AG09309 (cell line): ENCODE measurements at places on chromosomes 13 and 19.
A peak's percentile ranks its signal among the peaks of the same experiment; 100 is the strongest.

GRCh38 chr13:108313382-108313781 is 43.9 kb downstream of the TNFSF13B start:
- no peak for DNase-seq

GRCh38 chr19:41861116-41861768 is 1.2 kb downstream of the RPS19 start:
- DNase-seq, result no peak

GRCh38 chr19:4829001-4829712 is 2.4 kb downstream of the TICAM1 start:
- DNase-seq, result no peak

GRCh38 chr19:17346109-17346671 is 8.8 kb downstream of the GTPBP3 start:
- DNase-seq, result no peak

DNA sequence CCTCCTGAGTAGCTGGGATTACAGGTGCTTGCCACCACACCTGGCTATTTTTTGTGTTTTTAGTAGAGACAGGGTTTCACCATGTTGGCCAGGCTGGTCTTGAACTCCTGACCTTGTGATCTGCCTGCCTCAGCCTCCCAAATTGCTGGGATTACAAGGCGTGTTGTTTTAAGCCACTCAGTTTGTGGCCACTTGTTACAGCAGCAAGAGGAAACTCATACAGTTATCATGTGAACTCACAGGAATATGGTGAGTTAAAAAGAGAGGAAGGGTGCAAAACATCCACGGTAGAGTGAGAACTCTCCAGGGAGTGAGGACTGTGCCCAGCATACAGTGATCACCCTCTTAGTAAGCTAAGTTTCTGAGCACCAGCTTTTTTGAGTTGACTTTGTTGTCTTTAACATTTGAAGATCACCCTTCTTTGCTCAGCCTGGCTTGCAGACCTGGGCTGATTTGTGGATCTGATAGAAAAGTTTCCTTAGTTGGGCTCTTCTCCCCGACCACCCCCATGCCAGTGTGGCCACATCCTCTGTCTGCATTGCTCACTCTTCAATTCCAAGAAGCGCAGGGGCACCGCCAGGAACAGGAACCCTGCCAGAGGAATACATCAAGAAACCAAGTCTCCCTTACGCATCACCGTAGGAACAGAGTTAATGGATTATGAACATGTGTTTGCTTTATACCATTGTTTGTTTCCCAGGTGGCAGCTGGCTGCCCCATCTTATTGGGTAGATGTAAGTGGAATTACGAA is 16.0 kb downstream of the ALOX5AP start:
- DNase-seq, result no peak

- peak; percentile 70 for DNase-seq
Observed at GRCh38 chr19:58154679-58155648, 4.4 kb upstream of the ZNF329 start.

- no peak for DNase-seq
Observed at GRCh38 chr13:59734393-59734792, 429.3 kb downstream of the DIAPH3 start.

DNA sequence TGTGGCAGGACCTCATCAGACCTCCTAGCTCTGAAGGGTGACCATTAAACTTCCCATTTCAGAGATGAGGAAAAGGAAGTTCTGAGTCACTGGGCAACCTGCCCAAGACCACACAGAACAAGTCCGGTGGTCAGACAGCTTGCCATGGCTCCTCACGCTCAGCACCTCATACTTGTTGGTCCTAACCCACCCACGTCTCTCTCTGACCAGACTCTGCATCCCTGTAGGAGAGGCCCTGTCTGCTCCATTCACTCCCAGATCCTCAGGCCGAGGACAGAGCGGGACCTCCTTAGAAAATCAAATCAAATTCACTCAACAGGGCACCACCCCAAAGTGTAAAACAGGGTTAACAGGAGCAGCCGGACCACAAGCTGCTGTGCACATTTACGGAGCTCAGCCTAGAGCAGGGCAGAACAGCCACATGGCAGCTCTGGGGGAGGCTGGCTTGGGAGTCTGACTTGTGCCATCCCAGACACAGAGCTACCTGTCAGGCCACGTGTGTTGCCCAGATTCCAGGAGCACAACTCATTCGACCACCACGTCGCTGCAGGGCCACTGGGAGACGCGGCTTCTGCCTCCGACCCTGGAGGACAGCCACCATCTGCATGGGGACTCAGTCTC is 1.7 kb downstream of the MIER2 start:
- DNase-seq, result peak; percentile 77
